T47D (cell line): ENCODE measurements at places on chromosomes 2 and 18.

- DNase-seq: peak; percentile 8
These were observed 76.1 kb upstream of the PMAIP1 start for GRCh38 chr18:59823596-59824195.

DNA sequence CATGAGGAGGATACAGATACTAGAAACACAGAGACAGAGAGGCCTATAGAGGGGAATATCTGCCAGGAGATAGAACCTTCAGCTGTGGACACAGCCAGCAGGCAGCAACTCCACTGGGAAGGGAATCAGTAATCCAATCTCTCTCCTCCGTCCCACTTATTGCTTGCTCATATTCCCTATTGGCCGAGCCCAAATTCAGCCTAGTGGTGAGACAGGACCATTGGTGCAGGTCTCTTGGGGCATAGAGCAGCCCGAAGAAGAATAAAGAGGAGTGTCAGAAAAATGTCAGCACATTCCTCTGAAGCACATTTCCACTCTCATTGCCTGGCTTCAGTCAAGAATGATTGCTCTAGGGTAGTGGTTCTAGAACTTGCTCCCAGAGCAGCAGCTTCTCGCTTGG lies 1091.5 kb upstream of the GYPC start:
- no peak for DNase-seq

DNA sequence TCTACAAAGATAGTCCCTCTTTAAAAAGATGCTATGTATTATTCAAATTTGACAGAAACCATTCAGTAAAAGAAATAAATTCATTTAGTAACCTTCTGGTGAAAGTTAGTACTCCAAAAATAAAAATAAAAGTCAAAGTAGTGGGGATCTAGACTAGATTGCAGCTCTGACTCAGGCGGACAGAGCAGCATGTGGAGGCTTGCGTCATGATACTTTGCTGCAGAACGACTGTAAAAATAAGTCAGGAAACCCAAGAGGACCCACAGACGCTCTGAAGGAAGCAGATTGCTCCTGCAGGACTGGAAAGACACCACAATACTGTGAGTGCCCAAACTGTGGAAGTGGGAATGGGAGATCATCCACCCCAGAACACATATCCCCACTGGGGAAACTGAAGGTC lies 301.9 kb downstream of the RIT2 start:
- DNase-seq: no peak

DNA sequence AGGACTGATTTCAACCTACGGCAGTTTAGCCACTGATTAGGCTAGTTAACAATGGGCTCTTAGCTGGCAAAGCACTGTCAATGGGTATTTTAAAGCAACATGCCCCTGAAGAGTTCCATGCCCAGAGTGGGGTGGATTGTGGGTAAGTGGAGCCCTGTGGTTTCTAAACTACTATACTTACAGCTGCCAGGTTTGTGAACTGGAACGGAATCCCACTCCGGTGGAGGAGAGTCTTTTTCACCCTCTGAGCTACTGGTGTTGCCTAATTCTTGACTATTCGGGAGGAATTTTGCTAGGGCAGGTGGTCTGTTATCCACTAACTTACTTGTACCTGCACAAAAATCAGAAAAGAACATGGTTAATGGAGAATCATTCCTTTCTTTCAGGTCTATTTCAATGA lies 52.6 kb downstream of the ZAP70 start:
- no peak for DNase-seq

- DNase-seq: no peak
These were observed 166.3 kb upstream of the CAVIN2 start for GRCh38 chr2:192013211-192013610.

DNA sequence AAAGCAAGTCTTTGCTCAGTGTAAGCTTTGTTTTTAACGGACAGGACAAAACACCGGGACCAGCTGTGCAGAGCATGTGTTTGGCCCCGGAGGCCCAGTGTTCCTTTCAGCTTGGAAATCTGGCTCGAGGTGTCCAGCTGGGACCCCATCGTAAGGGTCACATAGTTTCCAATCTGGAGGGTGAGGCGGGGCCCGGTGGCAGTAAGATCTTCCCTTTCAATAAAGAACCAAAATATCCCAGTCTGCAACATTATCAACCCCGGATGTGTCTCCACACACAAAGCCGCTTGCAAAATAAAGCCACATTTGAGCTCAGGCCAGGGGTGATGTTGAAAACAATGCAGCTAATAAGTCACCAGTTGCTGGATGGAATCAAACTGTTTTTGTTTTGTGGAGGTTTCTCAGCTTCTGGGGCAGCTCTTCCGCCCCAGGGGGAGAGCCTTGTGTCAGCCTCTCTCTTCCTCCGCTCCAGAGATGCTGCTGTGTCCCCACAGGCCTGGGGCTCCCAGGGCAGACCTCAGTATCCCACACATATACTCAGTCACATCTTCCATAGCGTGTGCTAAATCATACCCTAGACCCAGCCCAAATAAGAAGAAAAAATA lies 138.6 kb upstream of the GLI2 start:
- DNase-seq: no peak
